Kidney (tissue), 22 donors: ENCODE measurements at places on chromosomes 6 and 20.

DNA sequence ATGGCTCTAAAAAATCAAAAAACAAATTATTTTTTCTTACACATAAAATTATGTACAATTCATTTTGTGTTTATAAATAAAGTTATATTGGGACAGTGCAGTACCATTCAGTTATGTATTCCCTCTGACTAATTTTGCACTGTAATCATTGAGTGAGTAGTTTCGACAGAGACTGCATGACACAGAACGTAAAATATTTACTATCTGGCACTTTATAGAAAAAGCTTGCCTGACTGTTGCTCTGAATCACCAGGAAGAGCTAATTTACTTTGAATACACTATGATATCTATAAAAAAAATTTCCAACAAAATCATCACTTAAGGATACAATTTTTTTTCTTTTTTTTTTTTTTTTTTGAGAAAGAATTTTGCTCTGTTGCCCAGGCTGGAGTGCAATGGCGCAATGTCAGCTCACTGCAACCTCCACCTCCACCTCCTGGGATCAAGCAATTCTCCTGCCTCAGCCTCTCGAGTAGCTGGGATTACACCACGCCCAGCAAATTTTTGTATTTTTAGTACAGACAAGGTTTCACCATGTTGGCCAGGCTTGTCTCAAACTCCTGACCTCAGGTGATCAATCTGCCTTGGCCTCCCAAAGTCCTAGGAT, 11.0 kb upstream of the KHDC1L start:
- no peak overlapping the region for H3K27ac ChIP-seq
- no peaks in the 10 kb centered on the region for H3K27me3 ChIP-seq
- no peaks in the 10 kb centered on the region for H3K4me1 ChIP-seq
- DNase-seq, result no peak
- H3K4me3 ChIP-seq, result no peak overlapping the region

- no peaks in the 10 kb centered on the region for H3K36me3 ChIP-seq
- H3K4me1 ChIP-seq, result no peaks in the 10 kb centered on the region
- no peaks in the 10 kb centered on the region for H3K27me3 ChIP-seq
- DNase-seq, result no peak
- no peak overlapping the region for H3K4me3 ChIP-seq
- no peak overlapping the region for H3K27ac ChIP-seq
These were observed 124.6 kb downstream of the CDH4 start for GRCh38 chr20:61376541-61377240.

GRCh38 chr20:35238170-35238569, 11.7 kb downstream of the MMP24 start:
- no peak overlapping the region for H3K27ac ChIP-seq
- no peaks in the 10 kb centered on the region for H3K4me1 ChIP-seq
- no peaks in the 10 kb centered on the region for H3K36me3 ChIP-seq
- DNase-seq, result no peak

- peak overlapping the region; percentile 38 for H3K27ac ChIP-seq
- no peak for DNase-seq
- H3K27me3 ChIP-seq, result no peaks in the 10 kb centered on the region
- no peaks in the 10 kb centered on the region for H3K36me3 ChIP-seq
- peak overlapping the region; percentile 41 for H3K4me3 ChIP-seq
These were observed 222.8 kb downstream of the LY86 start for GRCh38 chr6:6811128-6812009.

GRCh38 chr20:6651016-6651415, 116.5 kb upstream of the BMP2 start:
- H3K4me1 ChIP-seq, result no peaks in the 10 kb centered on the region
- no peaks in the 10 kb centered on the region for H3K27me3 ChIP-seq
- H3K27ac ChIP-seq, result no peak overlapping the region
- no peak for DNase-seq
- H3K4me3 ChIP-seq, result no peak overlapping the region
